ENCODE measurements at places on chromosomes 1 and 21. TPM values are rescaled to one million over a fixed set of nuclear protein-coding genes. Genes with fewer than 3 reads are reported as not detected.

The SLC26A9 gene
- 0.30 TPM for total RNA-seq

DNA sequence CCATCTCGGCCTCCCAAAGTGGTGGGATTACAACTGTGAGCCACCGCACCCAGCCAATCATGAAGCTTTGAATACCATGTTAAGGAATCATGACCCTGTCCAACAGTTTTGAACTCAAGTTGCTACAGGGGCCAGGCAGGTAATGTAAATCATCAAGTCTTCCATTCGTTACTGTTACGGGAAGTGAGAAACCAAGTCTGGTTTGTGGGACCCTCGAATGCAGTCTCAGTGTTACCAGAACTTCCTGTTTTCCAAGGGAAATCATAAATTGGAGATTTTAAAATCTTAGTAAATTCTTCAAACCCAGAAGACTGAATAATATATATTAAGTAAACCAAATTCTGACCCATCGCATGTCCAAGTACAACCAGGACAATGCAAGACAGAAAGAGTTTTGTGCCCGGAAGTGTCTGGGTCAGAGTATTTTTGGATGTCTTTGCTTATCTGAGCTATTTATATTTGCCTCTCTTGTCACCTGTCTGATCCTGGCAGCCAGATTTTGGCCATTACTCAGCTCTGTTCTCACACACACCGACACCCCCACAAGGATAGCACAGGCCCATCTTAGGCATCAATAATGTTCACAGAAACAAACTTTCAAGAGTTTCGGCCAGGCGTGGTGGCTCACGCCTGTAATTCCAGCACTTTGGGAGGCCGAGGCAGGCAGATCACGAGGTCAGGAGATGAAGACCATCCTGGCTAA, 8.8 kb downstream of the ATP5IF1 start:
- no peak for DNase-seq

DNA sequence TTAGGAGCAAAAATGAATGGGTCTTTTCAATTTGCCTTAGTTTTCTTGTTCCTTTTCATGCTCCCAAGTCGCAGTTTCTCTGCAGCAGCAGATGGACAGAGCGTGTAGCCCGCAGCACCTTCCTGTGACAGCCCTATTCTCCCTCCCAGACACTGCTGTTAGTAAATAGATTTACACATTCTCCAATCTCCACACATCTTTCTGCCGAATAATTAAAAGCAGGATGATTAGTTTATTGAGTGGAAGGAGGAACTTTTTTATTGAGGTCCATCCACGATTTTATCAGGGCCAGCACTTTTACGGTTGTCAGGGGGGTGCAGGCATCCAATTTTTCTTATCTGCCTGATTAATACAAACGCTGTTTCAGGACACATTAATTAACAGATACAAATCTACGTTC, 98.2 kb upstream of the USH2A start:
- no peak for DNase-seq

The SMIM1 gene
- total RNA-seq = not detected

The USH2A gene
- total RNA-seq = not detected

GRCh38 chr21:19368944-19369343, 965.4 kb upstream of the TMPRSS15 start:
- no peak for DNase-seq
